ENCODE measurements at places on chromosomes 7 and 10.

DNA sequence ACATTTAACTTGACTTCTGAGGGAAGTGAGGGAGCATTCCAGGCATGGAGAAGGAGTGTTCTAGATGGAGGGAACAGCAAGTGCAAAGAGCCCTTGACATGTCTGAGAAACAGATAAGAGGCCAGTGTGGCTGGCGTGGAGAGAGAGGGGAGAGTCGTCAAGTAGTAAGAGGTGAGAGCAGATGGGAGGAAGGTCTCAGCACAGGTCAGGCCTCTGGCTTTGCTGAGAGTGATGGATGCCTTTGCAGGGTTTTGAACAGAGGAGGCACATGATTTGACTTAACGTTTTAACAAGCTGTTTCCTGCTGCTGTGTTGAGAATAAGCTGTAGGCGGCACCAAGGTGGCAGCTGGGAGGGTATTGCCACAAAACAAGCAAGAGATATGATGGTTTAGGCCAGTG lies 97.2 kb downstream of the KAT6B start:
- DNase-seq: no peak

DNA sequence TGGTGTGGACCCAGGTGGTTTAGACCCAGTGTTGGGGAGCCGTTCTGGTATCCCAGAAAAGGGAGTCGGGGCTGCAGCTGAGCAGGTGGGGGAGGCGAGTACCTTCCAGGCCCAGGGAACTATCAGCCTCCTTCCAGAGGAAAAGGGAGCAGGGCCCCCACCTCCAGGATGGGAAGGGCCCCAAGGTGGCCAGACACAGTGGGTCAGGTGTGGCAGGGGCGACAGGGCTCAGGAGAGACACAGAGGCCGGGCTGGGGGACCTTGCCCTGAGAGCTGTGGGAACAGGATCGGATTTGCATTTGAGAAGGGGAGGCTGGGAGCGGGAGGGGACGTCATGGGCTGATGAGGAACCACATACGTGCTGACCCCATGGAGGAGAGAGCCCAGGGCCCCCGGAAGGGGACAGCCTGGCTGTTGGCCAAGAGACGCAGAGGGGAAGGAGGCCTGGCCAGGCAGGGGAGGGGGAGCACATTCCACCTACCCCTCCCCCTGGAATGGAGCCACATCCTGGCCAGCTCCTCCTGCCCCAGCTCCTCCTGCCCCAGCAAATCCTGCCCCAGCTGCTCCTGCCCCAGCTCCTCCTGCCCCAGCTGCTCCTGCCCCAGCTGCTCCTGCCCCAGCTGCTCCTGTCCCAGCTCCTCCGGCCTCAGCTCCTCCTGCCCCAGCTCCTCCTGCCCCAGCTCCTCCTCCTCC lies 9.7 kb upstream of the TTYH3 start:
- no peak for DNase-seq

- DNase-seq: no peak
These were observed 66.7 kb downstream of the HHEX start for GRCh38 chr10:92756201-92757065.

GRCh38 chr7:96224685-96225084 lies 97.2 kb downstream of the SLC25A13 start:
- no peak for DNase-seq

DNA sequence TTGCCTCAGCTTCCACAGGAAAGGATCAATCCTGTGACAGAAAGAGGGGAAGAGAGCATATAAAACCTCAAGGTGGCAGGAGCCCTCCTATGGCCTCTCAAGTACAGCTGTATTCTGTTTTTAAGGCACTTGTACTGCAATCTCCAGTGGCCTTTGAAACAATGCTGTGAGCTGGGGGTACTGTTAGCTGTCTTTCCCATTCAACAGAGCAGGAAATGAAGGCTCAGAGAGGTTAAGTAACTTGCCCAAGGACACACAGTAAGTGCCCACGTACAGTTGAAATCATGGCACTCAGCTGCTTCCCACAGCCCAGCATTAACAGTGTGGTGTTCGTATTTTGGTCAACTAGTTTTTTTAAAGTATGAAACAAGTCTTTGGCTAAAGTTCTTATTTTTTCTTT lies 34.0 kb downstream of the DUSP5 start:
- no peak for DNase-seq

GRCh38 chr10:112389271-112389822 lies 15.4 kb downstream of the ACSL5 start:
- DNase-seq: no peak

GRCh38 chr7:157007470-157008066 lies 2.9 kb downstream of the MNX1 start:
- no peak for DNase-seq

GRCh38 chr10:5076615-5077014 lies 17.6 kb upstream of the AKR1C3 start:
- DNase-seq: no peak

DNA sequence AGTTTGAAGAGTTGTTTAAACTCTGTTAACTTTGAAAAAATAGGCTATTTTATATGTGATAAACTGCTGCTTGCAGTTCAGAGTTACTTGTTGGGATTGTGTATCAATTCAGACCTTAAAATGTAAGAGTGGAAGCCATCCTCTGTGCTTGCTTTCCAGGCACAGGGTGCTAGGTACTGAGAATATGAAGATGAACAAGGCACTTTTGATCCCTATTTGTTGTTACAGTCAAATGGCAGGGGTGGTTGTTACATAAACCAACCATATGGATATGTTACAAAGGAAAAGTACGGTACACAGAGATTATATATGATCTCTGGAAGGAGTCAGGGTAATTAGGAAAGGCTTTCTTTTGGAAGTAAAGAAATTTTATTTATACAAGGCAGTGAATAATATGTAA lies 63.8 kb downstream of the REEP3 start:
- DNase-seq: no peak

DNA sequence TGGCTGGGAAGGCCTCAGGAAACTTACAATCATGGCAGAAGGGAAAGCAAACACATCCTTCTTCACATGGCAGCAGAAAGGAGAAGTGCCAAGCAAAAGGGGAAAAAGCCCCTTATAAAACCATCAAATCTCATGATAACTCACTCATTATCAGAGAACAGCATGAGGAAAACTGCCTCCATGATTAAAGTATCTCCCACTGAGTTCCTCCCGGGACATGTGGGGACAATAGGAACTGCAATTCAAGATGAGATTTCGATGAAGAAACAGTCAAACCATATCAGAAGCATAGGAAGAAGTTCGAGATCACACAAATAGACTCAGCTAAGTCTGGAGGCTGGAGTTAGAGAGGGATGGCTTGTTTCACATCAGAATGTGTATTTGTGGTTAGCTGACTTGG lies 869.4 kb upstream of the PHF14 start:
- no peak for DNase-seq

GRCh38 chr10:102431452-102432124 lies 786 bp downstream of the CUEDC2 start:
- DNase-seq: no peak

- no peak for DNase-seq
These were observed 123.6 kb downstream of the CLEC2L start for GRCh38 chr7:139647085-139647484.
